ENCODE measurements at places on chromosomes 7 and 10. TPM values are rescaled to one million over a fixed set of nuclear protein-coding genes. Genes with fewer than 3 reads are reported as not detected.

DNA sequence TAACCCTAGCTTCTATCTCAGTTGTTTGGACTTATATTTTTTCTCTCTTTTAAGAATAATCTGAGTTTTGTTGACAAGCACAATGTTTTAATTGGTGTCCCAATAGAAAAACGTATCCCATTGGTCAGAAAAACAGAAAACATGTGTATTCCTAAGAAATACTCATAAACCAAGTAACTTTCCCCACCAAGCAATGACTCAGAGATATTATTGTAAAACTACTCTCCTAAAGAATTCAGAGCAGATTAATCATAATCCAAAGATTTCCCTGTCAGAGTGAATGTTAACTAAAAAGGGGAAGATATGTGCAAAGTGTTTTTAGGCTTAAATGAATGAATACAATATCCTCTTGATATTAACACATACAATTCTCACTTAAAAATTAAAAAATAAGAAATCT is 29.4 kb upstream of the MBL2 start:
- DNase-seq, result no peak

TMEM106B gene
- polyA plus RNA-seq, result 17.7 TPM

DNA sequence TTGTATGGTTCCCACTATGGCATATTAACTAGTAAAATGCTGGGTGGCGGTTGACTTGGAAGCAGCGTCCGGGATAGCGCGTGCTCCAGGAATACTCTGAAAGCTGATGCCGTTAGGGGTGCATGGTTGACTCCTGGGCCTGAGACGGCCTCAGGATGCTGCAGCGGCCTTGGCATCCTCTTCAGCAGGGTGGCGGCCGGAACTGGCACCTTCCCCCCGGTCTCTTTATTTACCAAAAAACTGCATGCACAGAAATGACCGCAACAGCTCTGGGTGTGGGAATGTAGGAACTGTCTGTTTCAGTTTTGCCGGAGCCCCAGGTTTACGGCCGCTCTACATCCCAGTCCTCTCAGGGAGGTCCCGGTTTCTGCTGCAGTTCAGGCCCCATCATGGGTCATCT is 28.8 kb downstream of the PFKP start:
- DNase-seq, result peak; percentile 8

ITGB8 gene
- polyA plus RNA-seq, result 0.28 TPM

GRCh38 chr10:71536332-71536731 is 139.6 kb downstream of the CDH23 start:
- no peak for DNase-seq

- no peak for DNase-seq
Observed at GRCh38 chr10:4733150-4733842, 92.7 kb upstream of the AKR1E2 start.

DNA sequence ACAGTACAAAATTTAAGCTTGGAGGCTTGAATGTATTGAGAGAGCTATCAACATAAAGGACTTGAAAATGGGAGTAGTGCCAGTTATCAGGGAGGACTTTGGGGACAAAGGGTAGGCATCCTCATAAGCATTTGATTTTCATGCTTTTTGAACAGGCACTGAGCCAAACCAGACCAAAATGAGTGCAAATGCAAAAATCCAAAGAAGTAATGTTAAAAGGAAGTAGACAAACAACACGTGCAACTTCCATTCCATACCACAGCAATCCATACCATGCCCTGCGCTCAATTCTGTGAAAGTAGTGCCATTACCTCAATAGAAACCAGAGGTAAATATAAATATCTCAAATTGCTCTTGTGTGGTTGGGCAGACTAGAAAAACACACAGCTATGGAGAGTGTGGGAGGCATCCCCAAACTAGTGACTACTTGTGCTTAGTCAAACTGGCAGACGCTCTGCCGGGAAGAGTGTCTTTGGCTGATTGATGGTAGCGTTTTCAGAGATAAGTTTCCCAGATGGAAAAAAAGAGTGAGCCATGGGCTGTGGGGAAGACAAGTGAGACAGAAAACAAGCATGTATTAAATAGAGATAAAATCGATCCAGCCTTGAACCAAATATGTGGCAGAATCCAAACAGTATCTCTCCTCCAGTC is 161.5 kb downstream of the CREB5 start:
- DNase-seq, result no peak

GRCh38 chr10:49290131-49290530 is 8.8 kb upstream of the C10orf71 start:
- no peak for DNase-seq

HOXA9 gene
- polyA plus RNA-seq, result 0.55 TPM

AGAP9 gene
- 0.24 TPM for polyA plus RNA-seq

CYP26C1 gene
- not detected for polyA plus RNA-seq

GRCh38 chr7:139585042-139585441 is 61.6 kb downstream of the CLEC2L start:
- no peak for DNase-seq

DNA sequence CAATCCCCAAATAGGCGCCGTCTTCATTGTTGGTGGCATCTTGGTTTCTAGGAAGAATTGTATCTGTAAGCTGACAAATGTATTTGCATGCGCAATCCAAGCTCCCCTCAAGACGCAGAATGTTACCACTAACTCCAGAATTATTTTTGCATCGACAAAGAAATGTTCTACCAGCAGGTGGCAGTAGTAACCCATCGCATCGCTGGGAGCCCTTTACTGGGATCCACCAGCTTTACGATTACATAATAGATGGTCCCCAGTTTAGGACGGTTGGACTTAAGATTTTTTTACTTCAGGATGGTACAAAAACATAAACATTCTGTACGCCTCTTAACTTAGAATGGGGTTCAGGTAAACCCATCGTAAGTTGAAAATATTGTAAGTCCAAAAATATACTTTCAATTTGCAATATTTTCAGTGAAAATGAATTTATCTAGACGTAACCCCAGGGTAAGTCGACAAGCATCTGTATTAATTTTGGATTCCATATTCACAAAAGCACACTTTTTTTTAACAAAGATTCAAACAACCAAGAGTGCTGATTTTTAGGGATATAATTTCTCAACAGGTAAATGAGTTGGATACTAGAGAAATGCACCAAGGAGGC is 114.0 kb upstream of the COBL start:
- no peak for DNase-seq

HACD1 gene
- 0.53 TPM for polyA plus RNA-seq

GRCh38 chr7:20696002-20696605 is 80.6 kb downstream of the ABCB5 start:
- no peak for DNase-seq

PILRB gene
- polyA plus RNA-seq, result 55.7 TPM

CPA5 gene
- not detected for polyA plus RNA-seq

USP54 gene
- 0.55 TPM for polyA plus RNA-seq
